Mammary epithelial cell (primary cell): ENCODE measurements at places on chromosomes 12 and 14. TPM values are rescaled to one million over a fixed set of nuclear protein-coding genes. Genes with fewer than 3 reads are reported as not detected.
A peak's percentile ranks its signal among the peaks of the same experiment; 100 is the strongest.

FOXG1 gene
- not detected in 2 replicates for total RNA-seq

NEDD8 gene
- total RNA-seq, result 66.2 TPM

GRCh38 chr14:75941030-75941429, 40.8 kb downstream of the TGFB3 start:
- DNase-seq, result no peak

- DNase-seq, result peak; percentile 20
These were observed 17.8 kb downstream of the AK7 start for GRCh38 chr14:96409701-96410100.
